ENCODE measurements at places on chromosomes 2 and 18. TPM values are rescaled to one million over a fixed set of nuclear protein-coding genes. Genes with fewer than 3 reads are reported as not detected.

GKN1 gene
- total RNA-seq = not detected

DHRS9 gene
- total RNA-seq = not detected

- H3K36me3 ChIP-seq = no peaks in the 10 kb centered on the region
- no peak overlapping the region for H3K4me3 ChIP-seq
- H3K27me3 ChIP-seq = peaks cover 11% of the 10 kb centered on the region
- no peaks in the 10 kb centered on the region for H3K4me1 ChIP-seq
- DNase-seq = peak; percentile 78
These were observed 126.9 kb upstream of the CTDP1 start for GRCh38 chr18:79552696-79553095.

ADCYAP1 gene
- total RNA-seq = not detected

IL1RL2 gene
- 0.21 TPM for total RNA-seq

- H3K36me3 ChIP-seq = no peaks in the 10 kb centered on the region
- no peak overlapping the region for H3K27ac ChIP-seq
- H3K27me3 ChIP-seq = no peaks in the 10 kb centered on the region
- no peak for DNase-seq
- no peak overlapping the region for H3K4me3 ChIP-seq
These were observed 13.5 kb upstream of the FEZ2 start for GRCh38 chr2:36611316-36611990.

CNGA3 gene
- not detected for total RNA-seq

AFF3 gene
- 239 TPM for total RNA-seq

DNA sequence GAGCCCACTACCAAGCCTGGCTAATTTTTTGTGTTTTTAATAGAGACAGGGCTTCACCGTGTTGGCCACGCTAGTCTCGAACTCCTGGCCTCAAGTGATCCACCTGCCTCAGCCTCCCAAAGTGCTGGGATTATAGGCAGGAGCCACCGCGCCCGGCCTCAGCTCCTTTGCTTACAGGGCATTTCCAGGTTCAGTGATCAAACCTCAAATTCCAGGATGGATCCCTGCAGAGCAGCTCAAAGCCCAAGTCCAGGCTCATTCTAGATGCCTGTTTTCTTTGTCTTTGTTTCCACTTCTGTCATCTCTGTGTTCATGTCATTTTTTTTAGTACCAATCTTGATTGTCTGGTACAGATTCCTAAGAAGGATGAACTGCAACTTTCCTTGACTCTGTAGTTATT lies 41.9 kb downstream of the TNFRSF11A start:
- peaks cover 22% of the 10 kb centered on the region for H3K27me3 ChIP-seq
- H3K36me3 ChIP-seq = no peaks in the 10 kb centered on the region
- DNase-seq = no peak
- no peaks in the 10 kb centered on the region for H3K4me1 ChIP-seq

WDR7 gene
- 26.9 TPM for total RNA-seq

DNA sequence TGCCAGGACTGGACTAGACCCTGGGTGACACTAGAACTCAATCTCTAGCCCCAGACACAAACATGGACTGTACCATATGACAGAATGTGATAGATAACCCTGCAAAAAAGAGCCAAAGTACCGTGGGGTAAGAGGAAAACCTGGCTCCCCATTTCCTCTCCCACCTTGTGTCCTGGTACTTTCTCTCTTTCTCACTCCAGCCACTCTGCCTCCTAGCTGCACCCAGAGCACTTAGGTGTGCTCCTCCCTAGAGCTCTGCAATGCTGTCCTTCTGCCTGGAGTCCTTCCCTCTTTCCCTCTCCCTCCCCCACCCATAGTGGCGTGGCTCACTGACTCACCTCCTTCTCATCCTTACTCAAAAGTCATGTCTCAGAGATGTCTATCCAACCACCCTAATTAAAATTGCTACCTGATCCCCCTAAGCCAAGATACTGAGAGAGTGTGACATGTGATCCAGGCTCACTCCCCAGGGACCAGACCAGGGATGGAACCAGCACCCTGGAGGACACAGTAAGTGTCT lies 171.3 kb downstream of the LOXHD1 start:
- no peaks in the 10 kb centered on the region for H3K4me1 ChIP-seq
- DNase-seq = no peak
- H3K36me3 ChIP-seq = no peaks in the 10 kb centered on the region
- H3K27ac ChIP-seq = no peak overlapping the region

GRCh38 chr2:219457784-219458369 lies 23.2 kb downstream of the SPEG start:
- no peaks in the 10 kb centered on the region for H3K27me3 ChIP-seq
- H3K4me3 ChIP-seq = no peak overlapping the region
- peaks cover 42% of the 10 kb centered on the region for H3K4me1 ChIP-seq
- no peak overlapping the region for H3K27ac ChIP-seq
- H3K36me3 ChIP-seq = no peaks in the 10 kb centered on the region

- H3K27ac ChIP-seq = no peak overlapping the region
These were observed 182.3 kb downstream of the RDH14 start for GRCh38 chr2:18378020-18378653.

DNA sequence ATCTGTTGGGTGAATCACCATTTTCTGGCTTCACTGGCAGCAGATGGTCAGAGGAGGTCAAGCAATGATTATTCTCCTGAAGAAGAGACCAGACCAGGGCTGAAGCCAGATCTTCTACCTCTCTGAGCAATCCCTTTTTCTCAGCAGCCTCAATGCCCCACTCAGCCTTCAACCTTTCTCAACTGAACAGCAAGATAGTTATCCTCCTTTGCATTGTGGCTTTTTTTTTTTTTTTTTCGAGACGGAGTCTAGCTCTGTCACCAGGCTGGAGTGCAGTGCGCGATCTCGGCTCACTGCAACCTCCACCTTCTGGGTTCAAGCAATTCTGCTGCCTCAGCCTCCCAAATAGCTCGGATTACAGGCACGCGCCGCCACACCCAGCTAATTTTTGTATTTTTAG lies 50.5 kb downstream of the ZFP36L2 start:
- H3K27ac ChIP-seq = no peak overlapping the region
- H3K4me3 ChIP-seq = no peak overlapping the region
- H3K36me3 ChIP-seq = no peaks in the 10 kb centered on the region
- no peak for DNase-seq

DNA sequence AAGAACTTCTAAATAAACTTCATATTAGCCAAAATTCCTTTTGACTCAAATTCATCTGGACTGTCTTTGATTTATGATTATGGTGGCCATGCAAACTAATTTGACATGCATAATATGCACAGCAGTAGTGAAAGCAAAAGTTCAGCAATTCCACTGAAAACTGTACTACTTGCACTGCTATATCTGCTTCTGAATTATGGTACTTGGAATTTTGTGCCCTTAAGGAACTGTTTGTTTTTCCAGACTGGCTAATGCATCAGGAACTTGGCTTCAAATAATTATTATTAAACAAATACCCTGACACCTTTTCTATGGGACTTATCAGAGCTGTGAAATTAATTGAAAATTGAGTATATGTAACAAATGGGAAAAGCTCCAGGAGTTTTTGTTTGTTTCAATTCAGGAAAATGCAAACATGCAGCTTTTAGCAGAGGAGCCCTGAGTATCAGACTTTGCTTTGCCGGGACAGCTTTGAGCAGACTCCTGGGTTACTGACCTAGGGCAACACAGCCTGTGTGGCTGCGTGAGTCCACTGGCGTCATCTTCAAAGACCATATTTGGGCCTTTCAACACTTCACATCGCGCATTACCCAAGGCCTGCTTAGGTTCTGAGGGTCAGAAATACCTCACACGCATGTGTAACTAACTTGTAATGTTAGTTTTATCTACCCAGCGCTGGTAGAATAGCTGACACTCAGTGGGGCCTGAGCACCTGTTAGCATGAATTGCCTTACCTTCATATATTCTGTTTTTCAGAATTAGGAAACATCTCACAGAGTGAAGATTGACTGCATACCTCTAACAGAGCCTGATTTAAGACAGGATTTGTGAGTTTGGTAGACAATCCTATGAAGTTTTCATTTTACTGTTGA lies 35.4 kb downstream of the CFAP221 start:
- H3K27ac ChIP-seq = no peak overlapping the region
- DNase-seq = no peak
- H3K36me3 ChIP-seq = no peaks in the 10 kb centered on the region

DNA sequence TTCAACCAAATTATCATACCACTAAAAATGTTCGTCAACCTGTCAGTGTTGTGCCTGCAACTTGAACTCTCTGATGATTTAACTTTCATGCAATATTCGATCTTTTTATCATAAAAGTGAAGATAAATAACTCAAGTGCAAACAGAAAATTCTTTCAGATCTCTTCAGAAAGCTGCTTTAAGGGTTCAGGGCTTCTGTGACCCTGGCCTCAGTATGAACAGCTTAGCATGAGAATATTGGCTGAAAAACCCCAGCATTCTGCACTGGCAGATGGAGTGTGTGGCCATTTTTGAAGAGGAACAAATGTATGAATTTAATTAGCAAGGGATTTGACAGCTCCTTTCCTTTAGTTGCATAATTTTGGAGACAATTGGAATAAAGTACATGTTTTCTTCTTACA lies 851.4 kb upstream of the SOX11 start:
- H3K27ac ChIP-seq = no peak overlapping the region
- H3K36me3 ChIP-seq = no peaks in the 10 kb centered on the region
- no peak overlapping the region for H3K4me3 ChIP-seq
- peaks cover 13% of the 10 kb centered on the region for H3K27me3 ChIP-seq
- no peaks in the 10 kb centered on the region for H3K4me1 ChIP-seq

DNA sequence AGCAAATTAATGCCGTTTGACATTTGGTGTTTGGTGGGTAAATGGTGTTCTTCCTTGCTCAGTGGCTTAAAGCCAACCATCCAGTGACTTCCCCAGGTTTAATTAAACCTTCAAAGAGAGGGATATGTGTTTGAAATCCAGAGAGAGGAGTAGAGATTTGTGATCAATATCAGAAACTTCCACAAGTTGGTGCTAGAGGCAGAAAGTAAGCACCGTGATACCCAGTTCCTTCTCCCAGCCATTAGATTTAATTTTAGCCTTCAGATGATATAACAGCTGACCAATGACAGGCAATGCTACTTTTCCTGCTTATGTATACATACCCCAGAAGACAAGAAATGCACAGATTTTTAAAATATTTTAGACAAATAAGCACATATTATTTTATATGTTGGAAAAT lies 398.5 kb downstream of the CDH2 start:
- no peaks in the 10 kb centered on the region for H3K36me3 ChIP-seq
- no peaks in the 10 kb centered on the region for H3K4me1 ChIP-seq
- H3K27me3 ChIP-seq = no peaks in the 10 kb centered on the region
- DNase-seq = no peak

C18orf54 gene
- total RNA-seq = 5.4 TPM

DNA sequence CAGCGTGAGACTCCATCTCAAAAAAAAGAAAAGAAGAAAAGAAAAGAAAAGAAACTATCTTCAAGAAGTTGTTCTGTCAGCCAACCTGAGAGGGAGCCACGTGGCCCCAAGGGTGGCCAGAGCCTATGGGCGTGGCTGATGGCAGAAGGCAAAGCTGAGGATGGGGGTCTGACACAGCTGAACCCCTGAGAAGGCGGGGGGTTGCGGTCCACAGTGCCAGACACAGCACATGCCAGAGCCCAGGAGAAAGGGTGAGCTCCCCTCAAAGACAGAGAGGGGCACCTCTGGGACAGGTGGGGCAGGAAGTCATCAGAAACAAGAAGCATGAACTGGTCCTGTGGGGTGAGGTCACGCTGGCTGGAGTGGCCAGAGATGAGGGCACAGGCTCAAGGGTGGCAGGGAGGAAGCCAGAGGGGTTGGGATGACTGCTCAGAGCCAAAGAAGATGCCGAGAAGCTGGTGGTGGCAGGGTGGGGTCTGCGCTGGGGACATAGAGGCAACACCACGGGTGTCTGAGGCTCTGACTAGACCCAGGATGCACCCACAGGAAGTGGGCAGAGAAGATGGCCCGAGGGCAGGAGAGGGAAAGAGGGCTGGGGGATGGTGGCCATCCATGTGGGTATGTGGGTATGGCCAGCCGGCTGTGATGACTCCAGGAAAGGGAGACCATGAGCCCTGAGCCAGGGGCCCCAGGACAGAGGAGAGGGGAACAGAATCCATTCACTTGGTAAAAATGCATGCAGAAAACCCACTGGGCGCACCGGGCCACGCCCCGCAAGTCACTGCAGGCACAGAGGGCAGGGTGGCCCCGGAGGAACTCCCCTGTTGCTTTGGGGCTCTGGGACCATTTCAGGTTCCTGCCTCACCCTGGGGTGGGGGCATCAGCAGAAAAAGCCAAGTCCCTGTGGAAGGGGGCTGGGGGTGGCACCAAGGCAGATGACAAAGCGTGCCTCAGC lies 8.4 kb downstream of the KIF1A start:
- no peak overlapping the region for H3K4me3 ChIP-seq
- H3K27ac ChIP-seq = no peak overlapping the region
- no peaks in the 10 kb centered on the region for H3K27me3 ChIP-seq
- peak; percentile 83 for DNase-seq

LCLAT1 gene
- total RNA-seq = 13.6 TPM

Measured in osteocyte (in vitro differentiated cells).